Activated CD4-positive, alpha-beta T cell treated with anti-CD3 and anti-CD28 coated beads for 48 hours (primary cell): ENCODE measurements at places on chromosomes 16 and 17.
A peak's percentile ranks its signal among the peaks of the same experiment; 100 is the strongest.

DNA sequence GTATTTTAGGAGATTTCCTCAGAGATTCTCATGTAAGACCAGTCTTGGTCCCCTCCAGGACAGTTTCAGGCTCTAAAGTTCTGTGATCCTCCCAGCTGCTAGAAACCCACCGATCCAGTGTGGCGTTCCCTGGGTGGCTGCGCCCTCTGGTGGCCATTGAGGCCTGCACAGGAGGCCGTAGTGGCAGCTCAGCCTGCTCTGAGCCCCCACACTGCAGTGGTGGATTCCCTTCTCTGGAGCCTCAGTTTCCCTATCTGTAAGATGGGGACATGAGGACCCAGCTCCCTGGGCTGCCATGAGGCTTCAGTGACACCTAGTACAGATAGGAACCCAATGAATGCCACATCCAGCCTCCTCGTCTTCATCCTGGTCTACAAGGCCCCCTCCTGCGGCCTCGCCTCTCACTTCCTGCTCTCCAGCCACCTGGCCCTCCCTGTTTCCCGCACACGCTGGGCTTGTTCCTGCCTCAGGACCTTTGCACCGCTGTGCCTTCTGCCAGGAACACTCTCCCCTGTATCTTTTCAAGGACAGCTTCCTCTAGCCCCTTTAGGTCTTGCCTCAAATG, 16.5 kb downstream of the CCDC102A start:
- peak; percentile 88 for DNase-seq

GRCh38 chr17:80393961-80394360, 21.0 kb upstream of the ENDOV start:
- no peak for DNase-seq

GRCh38 chr17:75843577-75844529, at the start of gene UNC13D:
Gene UNC13D, minus strand, starts transcription at chr17:75844404. Its CDS starts 67 bp downstream, at chr17:75844337.
- DNase-seq: peak; percentile 65

- DNase-seq: peak; percentile 27
These were observed 2.3 kb downstream of the OXLD1 start for GRCh38 chr17:81664051-81664470.

DNA sequence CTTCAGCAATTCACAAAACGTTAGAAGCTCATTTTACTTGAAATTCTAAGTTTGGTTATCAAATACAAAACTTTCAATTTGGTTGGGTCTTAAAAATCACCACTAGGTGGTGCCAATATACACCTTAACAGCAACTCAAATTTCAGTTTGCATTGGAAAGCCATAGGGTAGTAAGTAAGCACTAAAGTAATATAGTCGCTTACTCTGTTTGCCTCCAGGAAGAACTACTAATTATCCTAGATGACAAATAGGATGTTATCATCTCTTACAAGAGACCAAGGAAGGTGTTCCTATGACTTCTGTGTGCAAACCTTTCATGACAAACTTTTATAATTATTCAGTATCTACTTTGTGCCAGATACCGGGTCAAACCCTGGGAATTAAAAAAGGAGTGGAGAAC, 93.3 kb downstream of the MYO1D start:
- no peak for DNase-seq

DNA sequence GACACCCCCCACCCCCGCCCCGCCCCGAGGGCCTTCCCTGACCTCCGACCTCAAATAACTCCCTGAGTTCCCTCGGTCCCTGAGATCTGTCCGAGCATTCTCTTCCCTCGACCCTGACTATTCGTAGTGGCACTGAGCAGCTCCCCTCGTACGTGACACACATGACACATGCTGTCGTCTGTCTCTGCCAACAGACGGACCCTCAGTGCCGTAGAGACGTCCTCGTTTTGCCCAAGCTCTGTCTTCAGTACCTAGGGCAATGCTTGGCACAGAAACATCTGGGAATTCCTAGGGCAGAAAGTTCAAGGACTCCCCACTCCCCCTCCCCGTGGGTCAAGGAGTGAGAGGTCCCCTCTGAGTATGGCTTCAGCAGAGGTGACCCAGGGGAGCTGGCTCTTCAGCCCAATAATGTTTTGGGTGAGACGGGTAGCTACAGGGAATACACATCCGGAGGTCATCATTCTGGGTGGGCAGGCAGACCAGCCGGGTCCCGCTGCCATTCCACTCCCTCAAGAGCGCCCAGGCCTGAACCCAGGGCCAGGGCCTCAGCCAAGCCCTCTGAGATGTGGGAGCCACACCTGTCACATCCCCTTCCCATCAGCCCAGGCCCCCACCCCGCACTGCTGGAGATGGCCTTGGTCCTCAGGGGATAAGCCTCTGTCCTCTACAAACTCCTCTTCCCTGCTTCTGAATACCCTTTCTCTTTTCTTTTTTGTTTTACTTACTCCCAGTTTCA, 671 bp upstream of the FADS6 start:
- no peak for DNase-seq

GRCh38 chr16:81634380-81635062, 144.6 kb upstream of the PLCG2 start:
- DNase-seq: no peak
